ENCODE measurements at places on chromosomes 7 and 10.
A peak's percentile ranks its signal among the peaks of the same experiment; 100 is the strongest.

DNA sequence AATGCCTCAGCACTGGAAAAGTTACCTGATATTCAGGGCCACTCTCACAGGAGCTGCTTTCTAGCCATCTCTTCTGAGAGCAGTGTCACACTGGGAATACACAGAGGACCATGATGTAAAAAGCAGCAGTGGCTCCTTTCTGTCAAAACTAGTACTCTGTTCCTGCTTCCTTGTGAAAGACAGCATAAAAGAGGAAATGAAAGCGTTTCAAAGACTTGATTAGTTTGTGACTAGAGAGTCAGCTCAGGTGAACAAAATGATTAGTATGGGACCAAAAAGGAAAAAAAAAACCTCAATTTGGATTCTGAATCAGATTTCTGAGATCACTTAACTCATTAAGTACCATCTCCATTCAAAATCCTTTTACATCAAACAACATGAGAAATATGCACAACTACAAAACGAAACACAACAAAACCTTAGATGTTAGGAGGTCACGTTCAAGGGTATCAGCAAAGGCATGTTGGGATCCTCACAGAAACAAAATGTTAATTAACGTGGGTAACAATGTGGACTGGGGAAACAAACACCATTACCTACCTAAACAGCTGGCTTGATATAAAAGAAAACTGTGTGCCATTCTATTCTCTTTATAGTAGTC lies 103.7 kb downstream of the MACC1 start:
- peak; percentile 42 for DNase-seq

DNA sequence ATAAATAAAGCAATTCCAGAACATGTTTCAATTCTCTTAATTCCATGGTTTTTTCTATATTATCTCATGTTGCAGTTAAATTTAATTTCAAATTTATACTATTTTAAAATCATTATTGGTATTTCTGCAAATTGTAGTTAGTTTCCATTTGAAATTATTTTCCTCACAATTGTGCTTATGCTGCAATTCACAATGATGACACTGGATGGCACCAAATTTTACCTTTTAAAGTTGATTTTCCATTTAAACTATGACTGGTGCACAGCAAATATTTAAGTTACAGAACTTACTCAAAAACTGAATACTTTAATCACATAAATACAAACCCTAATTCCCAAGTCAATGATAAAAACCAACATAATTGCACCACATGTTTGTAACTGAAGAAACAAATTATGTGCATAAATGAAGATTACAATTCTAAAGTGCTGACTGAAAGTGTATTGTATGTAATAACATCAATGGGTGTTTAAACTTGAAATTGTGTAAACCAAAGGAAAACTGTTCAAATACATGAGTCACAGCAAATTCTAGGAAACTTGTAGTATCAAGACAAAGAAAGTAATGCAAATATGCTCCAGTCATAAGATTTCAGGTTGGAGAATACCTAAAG lies 75.3 kb upstream of the AASS start:
- peak; percentile 46 for DNase-seq

DNA sequence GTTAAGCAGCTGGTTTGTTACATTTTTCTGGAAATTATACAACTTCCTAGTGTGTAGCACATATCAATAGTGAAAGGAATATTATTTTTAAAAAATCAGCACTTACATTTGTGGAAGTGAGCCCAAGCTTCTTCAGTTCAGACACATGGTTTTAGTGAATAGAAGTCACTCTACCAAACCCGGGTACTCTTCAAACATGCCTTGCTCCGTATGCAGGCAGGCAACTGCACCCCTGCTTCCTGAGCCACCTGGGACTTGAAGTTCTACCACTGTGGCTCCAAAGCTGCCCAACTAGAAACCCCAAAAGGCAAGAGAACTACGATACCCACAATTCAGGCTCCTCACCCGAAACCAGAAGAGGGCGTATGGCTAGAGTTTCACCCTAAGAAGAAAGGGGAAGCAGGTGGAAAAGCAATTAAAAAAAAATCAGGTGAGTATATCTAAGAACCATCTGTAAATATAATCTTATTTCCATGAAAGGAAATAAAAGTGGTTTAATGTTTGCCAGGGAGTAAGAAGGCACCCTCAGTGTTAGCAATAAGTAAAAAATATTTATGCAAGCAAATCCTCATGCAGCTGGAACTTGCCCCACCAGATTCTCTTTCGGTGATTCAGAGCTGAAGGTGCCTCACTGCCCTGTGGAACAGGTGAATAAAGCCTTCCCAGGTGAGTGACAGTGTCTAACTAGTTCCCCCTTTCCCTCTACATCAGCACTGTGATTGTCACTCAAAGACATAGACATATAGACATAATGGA lies at the start of gene MACC1:
TSS of gene MACC1 (minus strand) at position 192 of the 756 bp plus-strand sequence. CDS start 55,522 bp downstream, outside the sequence.
- DNase-seq, result peak; percentile 96

GRCh38 chr10:71241114-71241829 lies 28.9 kb downstream of the UNC5B start:
- peak; percentile 74 for DNase-seq

DNA sequence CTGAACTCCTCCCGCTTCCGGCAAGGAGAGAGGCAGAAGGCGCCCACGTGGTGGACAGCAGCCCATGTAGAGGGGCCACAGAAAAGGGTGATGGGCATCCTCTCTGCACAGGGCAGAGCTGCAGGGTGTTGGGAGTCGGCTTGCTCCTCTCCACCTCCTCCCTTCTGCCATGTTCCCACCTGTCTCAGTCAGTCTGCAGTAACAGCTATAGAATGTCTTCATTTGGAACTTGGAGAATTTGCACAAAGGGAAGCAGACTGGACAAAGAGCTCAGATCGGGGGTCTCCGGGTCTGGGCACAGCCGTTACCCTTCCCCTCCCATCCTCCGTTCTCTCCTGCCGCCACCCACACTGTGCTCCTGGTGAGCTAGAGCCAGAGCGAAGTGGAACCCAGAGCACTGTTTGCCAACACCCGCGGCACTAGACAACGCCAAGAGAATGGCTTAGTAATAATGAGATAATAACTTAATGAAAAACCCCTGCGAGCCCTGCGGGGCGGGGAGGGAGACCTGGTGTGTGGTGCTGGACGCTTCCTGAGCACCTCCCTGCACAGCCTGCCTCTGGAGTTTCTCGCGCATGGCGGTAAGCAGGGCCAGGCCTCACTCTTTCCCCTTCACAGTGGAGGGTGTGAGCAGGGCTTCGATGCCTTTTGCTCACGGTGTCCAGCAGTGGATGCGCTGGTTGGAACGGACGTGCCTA lies 254.7 kb downstream of the PAXIP1 start:
- no peak for DNase-seq

- DNase-seq, result no peak
Measured at GRCh38 chr10:61993711-61994401, 92.4 kb downstream of the ARID5B start.

- DNase-seq, result no peak
Measured at GRCh38 chr7:48760528-48761265, 163.7 kb upstream of the CDC14C start.

DNA sequence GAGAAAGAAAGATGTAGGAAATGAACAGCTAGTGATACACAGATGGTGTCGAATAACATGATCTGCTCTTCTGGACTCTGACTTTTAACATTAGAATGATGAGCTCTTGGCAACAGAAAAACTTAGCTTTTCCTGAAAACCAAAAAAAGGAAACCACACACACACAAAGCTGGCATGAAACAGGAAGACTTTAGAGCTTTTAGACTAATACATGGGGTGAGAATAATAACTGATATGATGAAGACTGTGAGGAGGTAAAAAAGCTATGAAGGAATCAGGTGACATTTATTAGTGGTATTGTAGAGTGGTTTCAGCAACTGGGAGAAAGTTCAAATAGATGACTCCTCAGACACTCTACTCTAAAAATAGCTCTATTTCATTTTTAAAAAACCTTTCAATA lies 491.9 kb downstream of the PARD3 start:
- peak; percentile 2 for DNase-seq

GRCh38 chr7:97313900-97314299 lies 196.4 kb downstream of the SDHAF3 start:
- no peak for DNase-seq

DNA sequence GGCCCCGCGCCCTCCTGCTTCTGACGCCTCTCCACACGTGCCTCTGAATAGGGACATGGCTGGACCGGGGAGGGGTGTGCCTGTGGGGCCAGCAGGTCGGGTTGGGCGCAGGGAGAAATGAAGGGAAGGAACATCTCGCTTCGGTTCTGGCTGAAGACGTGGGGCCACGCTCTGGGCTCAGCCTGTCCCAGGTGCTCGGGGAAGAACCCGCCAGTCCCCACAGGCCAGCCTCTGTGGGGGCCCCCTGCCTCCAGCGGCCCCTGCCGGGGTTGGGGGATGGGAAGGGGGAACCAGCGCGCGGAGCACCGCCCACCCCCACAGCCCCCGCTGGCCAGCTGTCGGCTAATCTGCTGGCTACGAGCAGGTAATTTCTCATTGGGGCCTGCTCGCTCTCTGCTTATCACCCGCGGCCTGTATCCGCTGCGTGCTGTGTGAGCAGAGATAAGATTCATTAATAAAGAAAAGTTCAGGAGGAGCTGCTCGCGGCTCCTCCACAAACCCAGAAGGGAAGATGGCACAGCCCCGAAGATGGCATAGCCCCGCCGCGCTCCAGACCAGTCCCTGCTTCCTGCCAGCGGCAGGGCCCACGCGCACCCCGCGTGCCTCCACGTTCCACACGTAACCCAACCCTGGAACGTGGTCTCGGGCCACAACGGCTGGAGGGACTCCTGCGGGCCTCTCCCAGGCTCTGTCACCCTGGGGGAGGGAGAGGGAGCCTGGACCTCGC lies 186.2 kb downstream of the ELFN1 start:
- DNase-seq, result peak; percentile 87

DNA sequence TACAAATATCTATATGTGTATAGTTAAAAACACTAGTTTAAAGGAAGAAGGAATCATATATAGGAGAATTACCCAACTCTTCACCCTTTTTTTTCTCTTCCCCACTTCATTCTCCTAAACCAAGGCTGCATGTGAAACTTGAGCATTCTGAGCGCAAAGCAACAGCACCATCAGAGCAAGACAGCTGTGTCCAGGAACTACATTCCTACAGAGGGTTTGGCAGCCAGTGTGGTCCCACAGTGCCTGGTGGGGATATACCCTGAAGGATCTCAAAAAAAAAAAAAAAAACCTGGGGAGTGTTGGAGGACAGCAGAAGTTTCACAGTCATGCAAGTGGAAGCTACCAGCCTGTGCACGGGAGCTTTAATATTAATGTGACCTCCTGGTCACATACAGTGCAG lies 310.4 kb downstream of the CTNNA3 start:
- no peak for DNase-seq

- DNase-seq, result no peak
Measured at GRCh38 chr7:70953331-70953741, 178.6 kb upstream of the GALNT17 start.

DNA sequence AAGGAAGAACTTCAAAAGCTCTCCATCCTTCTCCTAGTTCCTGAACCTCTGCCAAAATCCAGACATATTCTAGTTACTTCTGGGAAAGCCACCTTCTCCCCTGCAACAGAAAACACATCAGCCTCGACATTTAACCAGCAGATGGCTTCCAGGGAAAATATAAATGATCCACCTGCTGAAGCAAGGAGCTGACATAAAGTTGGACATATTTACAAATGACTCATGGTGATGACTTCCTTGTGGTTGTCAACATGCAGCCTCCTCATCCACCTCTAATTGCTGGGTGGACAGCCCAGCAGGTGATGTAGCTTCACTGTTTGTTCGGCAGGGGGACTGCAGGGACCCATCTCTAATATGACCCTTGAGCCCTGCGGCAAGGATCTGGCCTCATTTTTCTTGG lies 266.0 kb downstream of the C7orf25 start:
- no peak for DNase-seq

DNA sequence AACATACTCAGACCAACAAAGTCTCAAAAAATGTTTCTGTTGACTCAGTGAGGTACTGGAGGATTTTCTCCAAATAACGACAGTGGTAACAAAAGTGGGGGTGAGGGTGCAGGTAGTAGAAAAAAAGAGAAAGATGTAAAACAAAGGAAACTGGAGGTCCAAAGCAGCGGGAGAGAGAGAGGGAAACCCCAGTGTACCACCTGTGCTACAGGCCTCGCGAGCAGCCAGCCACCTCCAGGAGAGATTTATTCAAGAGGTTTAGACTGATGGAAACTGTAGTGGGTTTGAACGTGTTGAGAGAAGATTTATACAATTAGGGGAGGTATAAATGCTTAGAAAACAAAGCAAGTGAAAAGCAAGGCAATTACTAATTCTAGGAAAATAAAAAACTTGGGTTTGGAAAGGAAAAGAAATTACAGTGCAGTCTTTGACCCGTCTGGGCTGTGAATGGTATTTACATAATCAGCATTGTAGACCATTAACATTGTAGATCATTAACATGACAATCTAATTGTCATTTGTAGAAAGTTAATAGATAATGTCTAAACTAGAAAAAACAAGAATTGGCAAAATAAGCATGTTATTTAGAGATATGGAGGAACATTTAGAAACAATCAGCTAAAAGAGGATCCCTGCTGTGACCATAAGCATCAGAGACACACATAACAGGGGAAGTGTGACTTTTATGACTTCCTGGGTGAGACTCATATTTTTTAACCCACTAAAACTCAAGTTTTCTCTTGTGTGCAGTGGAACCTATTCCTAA lies 180.0 kb downstream of the RELN start:
- no peak for DNase-seq

DNA sequence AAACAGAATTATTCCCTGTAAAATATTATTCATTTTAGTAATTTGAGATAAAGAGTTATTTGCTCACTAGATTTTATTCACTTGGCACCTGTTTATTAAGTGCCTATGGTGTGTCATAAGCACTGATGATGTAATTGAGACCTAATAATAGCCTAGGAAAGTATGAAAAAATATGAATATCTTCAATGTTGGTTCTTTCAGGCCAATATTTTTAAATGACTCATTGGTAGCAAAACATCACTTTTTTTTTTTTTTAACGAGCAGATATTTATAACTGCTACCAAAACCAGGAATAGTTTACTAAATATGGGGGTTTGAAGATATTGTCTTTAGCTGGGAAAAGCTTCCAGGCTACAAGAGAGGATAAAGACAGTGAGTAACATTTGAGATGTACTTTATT lies 228.0 kb downstream of the PRKG1 start:
- no peak for DNase-seq

DNA sequence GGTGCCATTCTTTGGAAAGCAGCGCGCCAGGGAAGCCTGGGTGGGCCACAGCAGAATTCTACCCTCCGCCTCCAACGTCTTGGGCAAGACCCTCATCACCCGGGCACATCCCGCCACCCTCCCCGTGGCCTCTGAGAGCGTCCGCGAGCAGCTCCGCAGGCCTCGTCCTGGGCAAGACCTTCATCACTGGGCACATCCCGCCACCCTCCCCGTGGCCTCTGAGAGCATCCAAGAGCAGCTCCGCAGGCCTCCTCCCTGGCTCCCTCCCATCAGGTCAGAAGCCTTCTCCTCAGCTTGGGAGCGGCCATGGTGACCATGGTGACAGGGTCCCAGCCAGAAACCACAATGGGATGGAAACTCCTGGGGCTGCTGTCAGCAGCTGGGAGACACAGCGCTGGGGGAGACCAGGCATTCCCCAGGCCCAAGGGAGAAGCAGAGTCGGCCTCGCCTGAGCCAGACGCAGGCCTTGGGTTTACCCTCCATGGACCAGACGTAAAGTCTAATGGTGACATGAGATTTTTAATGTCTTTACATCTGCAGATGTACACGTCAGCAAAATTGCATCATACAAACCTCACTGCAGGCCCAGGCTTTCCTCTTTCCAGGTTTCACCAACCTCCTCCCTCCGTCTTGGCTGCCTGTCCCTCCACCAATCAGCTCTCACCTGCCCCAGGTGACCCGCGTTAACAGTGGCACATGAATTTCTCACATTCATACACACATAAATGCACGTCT lies 55.1 kb upstream of the PPP2R2D start:
- DNase-seq, result no peak

All from hematopoietic multipotent progenitor cell treated with erythropoietin and hydrocortisone succinate and interleukin-3 and kit ligand, for 4 days (in vitro differentiated cells).